ENCODE measurements at places on chromosomes 2 and 18.

DNA sequence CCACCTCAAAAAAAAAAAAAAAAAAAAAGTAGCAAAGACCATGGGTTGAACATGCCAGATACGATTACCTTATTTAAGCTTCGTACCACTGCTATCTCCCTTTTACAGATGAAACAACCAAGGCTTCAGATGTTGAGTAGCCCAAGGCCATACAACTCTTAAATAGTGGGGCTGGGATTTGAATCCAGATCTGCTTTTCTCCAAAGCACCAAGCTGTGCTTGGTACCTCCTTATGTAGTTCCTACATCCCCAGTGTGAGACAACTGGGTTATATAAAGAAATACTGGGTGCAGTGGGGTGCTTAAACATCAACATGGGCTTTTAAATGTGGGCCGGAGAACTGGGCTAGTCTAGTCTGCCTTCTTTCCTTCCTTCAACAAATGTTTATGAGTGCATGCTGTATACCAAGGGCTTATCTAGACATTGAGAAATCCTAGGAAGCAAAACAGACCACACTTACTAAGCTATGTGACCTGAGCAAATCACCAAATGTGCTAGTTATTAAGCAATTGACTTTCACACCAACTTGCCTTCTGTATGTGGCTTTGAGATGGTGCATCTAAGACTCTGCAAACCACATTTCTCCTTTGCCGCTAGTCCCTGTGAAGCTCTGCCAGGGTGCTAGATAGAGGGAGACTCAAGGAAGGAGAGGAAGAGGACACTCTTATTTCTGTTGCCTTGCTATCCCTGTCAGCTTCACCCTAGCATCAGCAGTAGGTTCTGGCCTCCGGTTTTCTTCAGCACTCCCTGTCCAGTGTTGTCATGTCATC, 206.8 kb upstream of the FBXO11 start:
- peak; percentile 56 for DNase-seq

- DNase-seq = no peak
Observed at GRCh38 chr2:67604360-67604759, 207.2 kb downstream of the ETAA1 start.

DNA sequence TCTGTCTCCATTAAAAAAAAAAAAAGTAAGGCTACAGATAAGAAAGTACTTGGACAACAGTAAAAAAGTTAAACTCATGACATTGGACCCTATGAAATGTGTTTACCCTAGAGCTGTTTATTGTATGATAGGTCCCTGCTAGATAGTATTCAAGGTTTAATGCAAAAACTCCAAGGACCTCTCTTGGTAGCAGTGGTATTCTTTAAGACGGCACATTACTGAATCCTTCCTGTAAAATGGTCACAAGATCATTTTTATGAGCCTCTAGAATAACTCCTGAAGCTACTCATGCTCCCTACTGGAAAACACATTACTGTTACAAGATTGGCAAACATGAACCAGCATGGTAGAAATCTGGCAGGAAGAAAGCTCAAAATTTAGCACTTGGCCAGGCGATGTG, 38.8 kb downstream of the GALM start:
- DNase-seq = no peak

GRCh38 chr2:71511776-71512175, 58.4 kb downstream of the DYSF start:
- no peak for DNase-seq

DNA sequence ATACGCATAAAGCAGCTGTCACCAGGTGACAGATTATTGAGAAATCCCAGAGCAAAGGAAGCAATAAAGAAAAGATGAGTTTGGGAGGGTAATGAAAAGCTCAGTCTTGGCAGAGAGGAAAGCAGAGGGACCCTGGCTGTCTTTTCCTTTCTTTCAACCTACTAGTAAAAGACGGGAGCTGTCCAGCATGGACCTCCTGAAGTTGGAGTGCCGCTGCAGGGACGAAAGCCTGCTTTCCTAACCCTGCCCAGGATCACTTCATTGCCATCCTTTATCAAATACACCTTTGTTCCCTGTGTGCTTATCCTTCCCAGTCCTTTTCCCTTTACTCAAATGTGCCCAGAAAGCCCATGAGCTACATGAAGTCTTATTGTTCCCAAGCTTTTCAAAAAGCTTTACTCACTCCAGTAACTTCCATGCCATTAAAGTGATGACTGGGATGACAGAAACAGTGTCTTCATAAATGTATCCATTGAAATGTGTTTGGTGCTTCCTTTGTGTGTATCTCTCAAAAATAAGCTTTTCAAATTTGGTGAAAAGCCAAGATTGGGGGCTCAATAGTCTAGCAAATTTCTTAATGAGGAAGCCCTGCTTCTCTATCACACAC, 3.7 kb upstream of the SPR start:
- peak; percentile 71 for DNase-seq

GRCh38 chr18:10304853-10305252, 149.6 kb upstream of the APCDD1 start:
- peak; percentile 82 for DNase-seq

DNA sequence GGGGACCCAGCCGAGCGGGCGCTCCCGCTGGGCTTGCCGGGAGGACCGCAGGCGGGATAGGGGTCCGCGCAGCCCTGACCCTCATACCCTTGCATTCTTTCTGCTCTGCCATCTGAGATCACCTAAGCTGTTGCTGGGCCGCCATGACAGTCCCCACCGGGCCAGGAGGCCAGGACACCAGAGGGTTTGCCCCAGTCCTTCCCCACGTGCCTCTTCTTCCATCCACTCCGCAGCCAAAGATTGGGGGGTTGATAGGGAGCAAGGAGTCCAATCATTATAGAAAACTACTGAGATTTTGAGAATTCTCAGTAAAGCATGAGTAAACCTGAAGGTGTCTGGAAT, 453 bp upstream of the GRB14 start:
- no peak for DNase-seq

DNA sequence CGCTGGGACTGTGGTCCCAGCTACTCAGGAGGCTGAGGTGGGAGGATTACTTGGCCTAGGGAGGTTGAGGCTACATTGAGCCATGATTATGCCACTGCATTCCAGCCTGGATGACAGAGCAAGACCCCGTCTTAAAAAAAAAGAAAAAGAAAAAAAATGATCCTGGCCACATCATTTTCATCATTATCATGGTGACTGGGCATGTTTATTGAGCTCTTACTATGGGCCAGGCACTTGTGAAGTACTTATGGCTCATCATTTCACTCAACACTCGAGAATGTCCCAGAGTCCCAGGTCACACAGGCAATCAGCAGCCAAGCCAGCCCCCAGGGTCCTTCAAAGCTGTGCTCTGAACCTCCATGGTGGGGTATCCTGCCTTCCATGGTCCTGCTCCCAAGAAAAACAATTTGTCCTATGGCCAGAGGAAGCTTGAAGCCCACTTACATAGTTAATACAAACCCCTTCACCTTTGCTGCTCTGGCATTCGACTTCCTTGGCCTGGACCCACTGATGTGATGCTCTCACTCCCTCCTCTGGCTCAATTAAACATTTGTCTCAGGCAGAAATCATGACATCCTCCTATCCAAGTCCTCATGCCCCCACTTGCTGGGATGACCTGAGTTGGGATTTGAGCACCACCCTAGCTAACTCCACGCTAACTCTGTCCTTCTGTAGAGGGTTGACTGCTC, 3.8 kb upstream of the CNNM4 start:
- no peak for DNase-seq

GRCh38 chr2:161102770-161103450, 57.3 kb upstream of the TANK start:
- peak; percentile 81 for DNase-seq

DNA sequence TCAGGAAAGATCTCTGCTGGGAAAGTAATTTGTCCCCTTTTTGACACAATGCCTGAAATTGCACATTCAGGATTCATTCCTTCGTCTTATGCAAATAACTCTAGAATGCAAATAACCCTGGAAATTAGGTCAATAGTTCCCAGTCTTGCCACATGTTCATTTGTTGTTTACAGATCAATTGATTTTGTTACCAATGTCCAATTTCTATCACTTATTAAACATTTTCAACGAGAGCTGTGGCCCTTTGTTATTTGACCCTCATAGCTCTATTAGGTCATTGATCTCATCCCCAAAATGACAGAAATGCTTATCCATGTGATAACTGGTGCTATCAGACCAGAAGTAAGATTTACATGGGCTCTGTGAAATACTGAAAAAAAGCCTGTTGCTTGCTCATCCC, 275.3 kb upstream of the REG3G start:
- DNase-seq = no peak

GRCh38 chr2:238119756-238120462, 18.6 kb upstream of the KLHL30 start:
- DNase-seq = no peak

GRCh38 chr2:232174662-232175061, 203.9 kb upstream of the ALPP start:
- no peak for DNase-seq

DNA sequence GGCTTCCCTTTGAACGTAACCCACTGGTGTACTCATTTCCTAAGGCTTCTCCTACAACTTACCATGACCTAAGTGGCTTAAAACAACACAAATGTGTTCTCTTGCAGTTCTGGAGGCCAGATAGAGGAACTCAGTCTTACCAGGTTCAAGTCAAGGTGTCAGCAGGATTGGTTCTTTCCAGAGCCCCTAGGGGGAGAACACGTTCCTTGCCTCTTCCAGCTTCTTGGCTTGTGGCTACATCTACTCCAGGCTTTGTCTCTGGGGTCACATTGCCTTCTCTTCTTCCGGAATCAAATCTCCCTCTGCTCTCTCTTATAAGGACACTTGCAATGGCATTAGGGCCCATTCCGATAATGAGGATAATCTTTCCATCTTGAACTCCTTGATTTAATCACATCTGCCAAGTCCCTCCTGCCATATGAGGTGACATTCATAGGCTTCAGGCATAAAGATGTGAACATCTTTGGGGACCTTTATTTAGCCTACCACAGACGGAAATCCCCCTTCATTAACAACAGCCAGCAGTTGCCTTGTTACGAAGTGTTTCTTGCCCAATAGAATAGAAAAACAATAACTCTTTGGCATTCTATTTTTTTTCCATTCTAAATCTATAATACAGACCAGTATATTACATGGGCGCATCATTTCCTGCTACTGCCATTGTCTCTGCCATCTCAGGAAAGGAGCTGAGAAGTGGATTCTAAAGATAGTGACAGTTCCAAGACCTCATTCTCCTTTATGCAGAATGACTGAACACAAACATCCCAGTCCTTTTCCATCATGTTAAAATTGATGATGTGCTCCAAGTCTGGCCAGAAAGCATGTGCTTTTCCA, 362.0 kb downstream of the ZNF521 start:
- no peak for DNase-seq

GRCh38 chr2:22283436-22283835, 1101.5 kb upstream of the KLHL29 start:
- DNase-seq = no peak

DNA sequence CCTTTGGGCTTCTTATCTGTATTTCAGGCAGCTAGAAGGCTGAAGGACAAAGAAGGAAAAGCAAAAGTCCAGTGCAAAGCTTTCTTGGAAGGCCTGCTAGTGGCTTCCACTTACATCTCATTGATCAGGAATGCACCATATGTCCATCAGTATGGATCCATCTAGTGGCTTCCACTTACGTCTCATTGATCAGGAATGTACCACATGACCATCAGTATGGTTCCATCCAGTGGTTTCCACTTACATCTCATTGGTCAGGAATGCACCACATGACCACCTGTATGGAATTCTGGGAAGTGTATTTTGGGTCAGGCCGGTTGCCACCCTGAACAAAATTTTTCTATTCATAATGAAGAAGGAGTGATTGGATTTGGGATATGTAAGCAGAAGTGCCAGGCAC, 70.6 kb downstream of the LYPD6 start:
- DNase-seq = no peak

GRCh38 chr2:230774348-230774951, 61.8 kb downstream of the CAB39 start:
- peak; percentile 78 for DNase-seq

GRCh38 chr2:134232461-134232860, 21.4 kb upstream of the MGAT5 start:
- no peak for DNase-seq

DNA sequence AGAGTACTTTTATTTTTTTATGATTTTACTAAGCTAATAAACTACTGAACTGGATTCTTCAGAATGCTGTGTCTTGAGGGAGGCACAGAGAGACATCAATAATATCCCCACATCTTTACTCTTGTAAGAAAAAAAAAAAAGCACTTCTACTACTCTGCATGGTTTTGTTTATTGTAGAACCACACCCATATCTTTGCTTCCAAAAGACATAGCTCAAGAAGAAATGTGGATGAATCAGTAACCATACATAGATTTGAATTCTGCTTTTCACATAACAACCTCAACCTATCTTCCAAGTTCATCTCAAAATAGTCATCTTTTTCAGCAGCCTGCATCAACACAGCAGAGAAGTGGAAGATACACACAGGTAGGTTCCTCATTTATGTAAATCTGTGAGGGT, 12.2 kb upstream of the COL5A2 start:
- DNase-seq = peak; percentile 57

DNA sequence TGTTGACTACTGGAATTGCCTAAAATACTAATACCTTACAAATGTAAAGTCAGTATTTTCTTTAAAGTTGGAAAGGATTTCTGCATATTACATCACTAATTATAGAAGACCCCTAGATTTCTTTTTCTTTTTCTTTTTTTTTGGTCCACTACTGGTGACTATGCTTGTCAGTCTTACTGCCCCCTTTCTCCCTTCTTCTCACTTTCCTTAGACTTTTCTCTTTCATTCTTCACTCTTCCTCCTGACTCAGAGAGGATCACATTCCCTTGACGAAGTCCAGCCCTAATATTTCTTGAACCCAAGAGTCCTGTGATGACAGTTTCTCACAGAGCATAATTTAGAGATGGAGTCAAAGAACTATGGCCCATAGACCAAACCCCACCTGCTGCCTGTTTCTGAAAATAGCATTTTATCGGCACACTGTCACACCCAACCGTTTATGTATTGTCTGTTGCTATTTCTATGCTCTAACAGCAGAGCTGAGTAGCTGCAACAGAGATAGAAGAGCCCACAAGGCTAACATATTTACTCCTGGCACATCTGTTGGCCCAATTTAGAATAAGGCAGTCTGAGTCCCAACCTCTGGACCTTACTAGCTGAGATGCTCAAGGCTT, 40.6 kb upstream of the RIOK3 start:
- no peak for DNase-seq

DNA sequence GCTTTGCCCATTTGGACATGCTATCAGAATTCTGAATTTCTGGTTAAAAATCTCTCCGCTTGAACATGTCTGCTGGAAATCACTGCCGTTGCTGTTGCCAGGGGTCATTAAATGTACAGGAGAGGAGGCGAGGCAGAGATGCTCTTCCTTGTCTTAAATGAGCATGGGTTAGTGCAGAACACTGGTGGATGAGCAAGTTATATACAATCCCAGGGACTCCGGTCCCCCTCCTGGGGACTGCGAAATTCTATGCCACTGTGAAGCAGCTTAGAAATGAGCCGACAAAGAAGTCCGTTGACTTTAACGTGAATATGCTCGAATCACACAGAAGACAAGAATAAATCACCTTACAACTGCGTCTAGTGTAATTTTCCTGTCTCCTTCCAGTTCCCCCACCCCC, 95.1 kb upstream of the KLHL14 start:
- DNase-seq = no peak

DNA sequence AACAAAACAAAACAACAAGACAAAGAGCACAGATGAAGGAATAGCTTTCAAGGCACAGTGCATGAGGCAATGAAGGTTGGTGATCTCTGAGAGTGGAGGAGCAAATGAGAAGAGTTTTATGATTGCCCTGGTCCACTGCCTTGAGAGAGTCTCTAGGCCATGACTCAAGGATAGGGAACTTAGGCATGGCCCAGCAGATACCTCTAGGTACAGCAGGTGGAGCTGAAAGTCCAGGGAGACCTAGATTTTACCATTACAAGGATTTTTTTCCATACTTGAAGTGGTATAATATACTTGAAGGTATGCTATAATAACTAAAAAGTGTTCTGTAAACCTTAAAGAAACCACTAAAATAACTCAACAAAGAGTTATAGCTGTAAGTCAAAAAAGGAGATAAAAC, 239.5 kb upstream of the KLHL29 start:
- no peak for DNase-seq

Measured in adipocyte (in vitro differentiated cells).